Immature natural killer cell (primary cell): ENCODE measurements at places on chromosomes 5 and 9. TPM values are rescaled to one million over a fixed set of nuclear protein-coding genes. Genes with fewer than 3 reads are reported as not detected.

DNA sequence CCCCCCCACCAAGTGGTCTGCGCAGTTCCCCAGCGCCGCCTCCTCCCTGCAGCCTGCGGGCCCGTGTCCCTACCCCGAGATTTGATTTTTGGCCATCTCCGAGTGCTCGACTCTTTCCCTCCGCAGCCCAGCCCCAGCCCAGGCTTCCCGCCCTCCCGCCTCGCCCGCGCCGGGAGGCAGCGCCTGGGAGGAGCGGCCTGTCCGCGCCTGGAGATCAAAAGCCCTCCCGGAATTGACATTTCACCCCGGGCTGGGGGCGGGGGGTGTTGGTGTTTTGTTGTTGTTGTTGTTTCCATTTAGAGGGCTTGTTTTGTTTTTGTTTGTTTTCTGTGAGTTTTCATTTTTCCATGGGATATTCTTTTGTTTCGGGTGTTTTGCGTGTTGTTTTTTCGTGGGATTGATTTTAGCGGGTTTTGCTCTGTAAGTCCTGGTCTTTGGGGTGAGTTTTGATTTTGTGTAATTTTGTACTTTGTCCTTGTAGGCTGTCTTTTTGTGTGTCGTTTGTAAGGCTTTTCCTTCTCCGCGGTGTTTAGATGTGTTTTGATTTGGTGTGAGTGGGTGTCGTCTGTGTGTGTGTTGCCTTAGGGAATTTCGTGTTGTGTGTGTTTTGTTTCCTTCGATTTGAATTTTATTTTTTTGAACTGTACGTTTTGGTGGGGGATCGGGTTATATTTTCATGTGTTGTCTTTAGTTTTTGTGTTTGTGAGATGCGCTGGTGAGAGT lies 1.7 kb upstream of the PAX5 start:
- no peak for DNase-seq

DNA sequence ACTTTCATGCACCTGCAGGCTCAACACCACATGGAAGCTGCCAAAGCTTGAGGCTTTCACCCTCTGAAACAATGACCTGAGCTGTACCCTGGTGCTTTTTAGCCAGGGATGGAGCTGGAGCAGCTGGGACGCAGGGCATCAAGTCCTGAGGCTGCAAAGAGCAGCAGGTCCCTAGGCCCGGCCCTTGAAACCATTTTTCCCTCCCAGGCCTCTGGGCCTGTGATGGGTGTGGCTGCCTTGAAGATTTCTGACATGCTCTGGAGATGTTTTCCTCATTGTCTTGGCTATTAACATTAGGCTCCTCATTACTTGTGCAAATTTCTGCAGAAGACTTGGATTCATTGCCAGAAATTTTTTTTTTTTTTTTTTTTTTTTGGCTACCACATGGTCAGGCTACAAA lies 30.3 kb upstream of the GHR start:
- no peak for DNase-seq

GRCh38 chr5:33688526-33688925 lies 203.3 kb downstream of the ADAMTS12 start:
- DNase-seq: no peak

DNA sequence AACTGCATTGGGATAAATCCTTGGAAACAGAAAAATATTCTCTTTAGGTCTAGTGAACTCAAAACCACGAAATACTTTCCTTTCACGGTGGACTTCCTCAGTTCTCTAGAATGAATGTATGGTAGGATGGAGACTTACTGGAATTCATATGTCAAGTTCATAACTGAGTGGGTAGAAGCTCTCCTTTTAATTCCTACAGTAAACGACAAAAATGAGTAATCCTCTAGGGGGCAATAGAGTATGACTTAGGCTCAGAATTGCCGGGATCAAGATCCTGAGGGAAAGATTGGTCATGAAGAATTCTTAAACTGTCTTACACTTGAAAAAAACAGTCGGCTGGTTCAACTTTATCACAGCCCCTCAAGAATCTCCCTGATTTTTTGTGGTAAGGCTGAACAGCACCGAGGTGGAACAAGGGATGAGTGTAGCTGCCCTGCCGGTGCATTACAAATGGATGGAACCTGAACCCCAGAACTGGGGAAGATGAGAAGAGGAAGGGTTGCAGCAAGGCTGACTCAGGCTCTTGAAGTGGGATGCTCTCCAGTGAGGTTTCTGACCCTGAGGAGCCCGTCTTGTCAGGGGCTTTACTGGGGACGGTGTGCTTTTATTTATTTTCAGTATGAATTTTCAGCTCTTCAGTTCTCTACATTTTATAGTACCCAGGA lies 14.0 kb upstream of the LOX start:
- DNase-seq: no peak

Gene AQP3
- 5.4 TPM for polyA plus RNA-seq

Gene ACTBL2
- not detected for polyA plus RNA-seq
